ENCODE measurements at places on chromosomes 6 and 20. TPM values are rescaled to one million over a fixed set of nuclear protein-coding genes. Genes with fewer than 3 reads are reported as not detected.
A peak's percentile ranks its signal among the peaks of the same experiment; 100 is the strongest.

The PRDM1 gene
- 27.3 TPM for total RNA-seq

The C20orf202 gene
- total RNA-seq: 0.41 TPM

DNA sequence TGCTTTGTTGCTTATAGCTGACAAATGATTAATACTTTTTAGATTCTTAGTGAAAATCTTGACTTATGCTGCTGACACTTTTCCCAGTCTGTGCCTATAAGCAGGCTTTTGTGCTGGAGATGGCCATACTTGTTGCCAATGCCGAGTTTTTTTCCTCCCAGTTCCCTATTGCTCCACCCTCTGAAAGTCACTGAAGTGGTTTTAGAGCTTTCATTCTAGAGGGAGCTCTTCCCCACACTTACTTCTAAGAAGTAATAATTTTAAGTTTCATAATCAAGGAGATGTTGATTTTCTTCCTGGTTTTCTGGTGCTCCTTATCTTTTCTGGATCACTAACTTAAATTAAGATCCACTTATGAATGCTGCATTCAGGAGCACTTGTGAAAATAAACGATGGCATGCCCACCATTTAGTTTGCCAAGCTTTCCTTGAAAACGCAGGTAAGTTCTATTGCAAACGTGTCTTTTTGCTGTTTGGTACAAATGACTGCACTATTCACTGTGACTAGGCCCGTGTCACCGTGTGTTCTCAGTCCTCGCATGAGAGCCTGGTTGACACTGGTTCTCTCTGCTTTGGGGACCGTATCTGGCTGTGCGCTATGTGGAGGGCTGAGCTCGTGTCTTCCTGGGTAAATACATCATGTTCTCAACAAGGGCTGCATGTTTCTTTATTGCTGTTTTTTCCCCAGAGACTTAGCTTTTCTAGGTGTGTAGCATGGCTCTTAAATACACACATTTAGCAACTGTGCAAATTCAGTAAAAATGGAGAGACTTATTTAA lies 50.2 kb downstream of the GFRA4 start:
- H3K4me3 ChIP-seq: no peak overlapping the region
- no peak overlapping the region for H3K27ac ChIP-seq
- H3K27me3 ChIP-seq: no peaks in the 10 kb centered on the region
- H3K4me1 ChIP-seq: no peaks in the 10 kb centered on the region

- H3K4me1 ChIP-seq: no peaks in the 10 kb centered on the region
- DNase-seq: no peak
- H3K27ac ChIP-seq: no peak overlapping the region
- no peak overlapping the region for H3K4me3 ChIP-seq
Observed at GRCh38 chr6:56734335-56734734, 91.6 kb upstream of the DST start.

DNA sequence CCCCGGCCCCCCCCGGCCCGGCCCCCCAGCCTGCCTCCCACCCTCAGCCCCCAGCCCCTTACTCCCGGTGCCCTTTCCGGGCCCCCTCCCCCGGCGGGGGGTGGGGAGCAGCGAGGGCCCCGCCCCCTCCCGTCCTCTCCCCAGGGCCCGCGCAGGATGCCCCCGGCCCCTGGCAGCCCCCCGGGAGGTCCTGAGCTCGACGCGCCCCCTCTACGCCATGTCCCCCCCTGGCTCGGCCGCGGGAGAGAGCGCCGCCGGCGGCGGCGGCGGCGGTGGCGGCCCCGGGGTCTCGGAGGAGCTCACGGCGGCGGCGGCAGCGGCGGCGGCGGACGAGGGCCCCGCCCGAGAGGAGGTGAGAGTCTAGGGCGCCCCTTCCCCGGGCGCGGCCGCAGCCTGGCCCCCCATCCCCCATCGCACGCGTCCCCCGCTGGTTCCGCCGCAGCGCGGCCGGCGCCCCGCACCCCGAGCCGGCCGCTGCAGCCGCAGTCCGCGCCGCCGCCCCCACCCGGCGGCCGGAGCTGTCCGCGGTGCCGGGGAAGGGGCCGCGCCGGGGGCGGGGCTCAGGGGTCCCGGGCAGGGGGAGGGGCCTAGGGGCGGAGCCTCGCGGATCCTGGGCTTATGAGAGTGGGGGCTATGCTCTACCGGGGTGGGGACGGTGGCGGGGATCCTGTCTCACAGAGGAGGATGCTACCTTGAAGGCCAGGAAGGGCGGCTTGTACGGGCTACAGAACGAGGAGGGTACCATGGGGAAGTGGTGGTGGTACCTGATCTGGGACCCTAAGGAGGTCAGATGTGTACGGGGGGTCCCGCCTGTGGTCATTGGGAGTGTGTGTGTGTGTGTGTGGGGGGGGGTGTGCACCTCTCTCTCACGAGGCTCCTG lies 516 bp downstream of the TMEM151B start:
- H3K36me3 ChIP-seq: no peaks in the 10 kb centered on the region
- H3K27ac ChIP-seq: no peak overlapping the region
- H3K4me3 ChIP-seq: peak overlapping the region; percentile 45
- peaks cover 70% of the 10 kb centered on the region for H3K27me3 ChIP-seq
